T-helper 1 cell treated with Interleukin-12 subunit alpha and Interleukin-12 subunit beta and Interleukin-4 antibody, amounts not matched to agents 30 ng/mL and 1 ng/mL, for 36 hours (primary cell): ENCODE measurements at places on chromosomes 12 and 14. TPM values are rescaled to one million over a fixed set of nuclear protein-coding genes. Genes with fewer than 3 reads are reported as not detected.

The DIABLO gene
- total RNA-seq: 44.2 and 45.1 TPM in 2 replicates

The LMNTD1 gene
- total RNA-seq: not detected in 2 replicates

The RERG gene
- total RNA-seq: 0.20 TPM in 1 of 2 replicates, not detected in the other

The LALBA gene
- total RNA-seq: not detected in 2 replicates

The DPY19L2 gene
- 0.32 and 0.56 TPM in 2 replicates for total RNA-seq

The B4GALNT3 gene
- total RNA-seq: 13.4 and 13.6 TPM in 2 replicates

The WNT1 gene
- 0.22 TPM in 1 of 2 replicates, not detected in the other for total RNA-seq

The KRT4 gene
- total RNA-seq: not detected in 2 replicates

The SYCP3 gene
- total RNA-seq: 0.46 and 0.93 TPM in 2 replicates

The DEGS2 gene
- total RNA-seq: not detected in 2 replicates

The SDR9C7 gene
- total RNA-seq: not detected in 2 replicates

The SLC2A13 gene
- total RNA-seq: 2.2 and 2.9 TPM in 2 replicates

The TNFAIP2 gene
- 5.7 and 7.7 TPM in 2 replicates for total RNA-seq

The TPPP2 gene
- total RNA-seq: not detected in 2 replicates

The NRXN3 gene
- total RNA-seq: not detected in 2 replicates

The KCTD10 gene
- total RNA-seq: 46.6 and 52.5 TPM in 2 replicates

The SLC25A47 gene
- not detected in 2 replicates for total RNA-seq

The NKX2-8 gene
- total RNA-seq: not detected in 2 replicates

The NCAPD2 gene
- total RNA-seq: 112 and 123 TPM in 2 replicates

The CCDC175 gene
- not detected in 2 replicates for total RNA-seq

The CMA1 gene
- total RNA-seq: not detected in 2 replicates

The LRP1 gene
- 0.86 and 1.1 TPM in 2 replicates for total RNA-seq

The HOMEZ gene
- total RNA-seq: 11.9 and 13.6 TPM in 2 replicates

The PTPRO gene
- total RNA-seq: 5.4 and 8.3 TPM in 2 replicates

The ENO2 gene
- total RNA-seq: 126 and 128 TPM in 2 replicates

The RPS6KL1 gene
- 5.7 and 5.9 TPM in 2 replicates for total RNA-seq

The MYH6 gene
- total RNA-seq: 0.56 and 1.2 TPM in 2 replicates

The FLRT2 gene
- total RNA-seq: not detected in 2 replicates

The KRT81 gene
- not detected in 2 replicates for total RNA-seq

The PROX2 gene
- total RNA-seq: 0.05 TPM in 1 of 2 replicates, not detected in the other

The DDIT3 gene
- 20.1 and 22.0 TPM in 2 replicates for total RNA-seq

The ING4 gene
- 23.7 and 27.7 TPM in 2 replicates for total RNA-seq

The CIROP gene
- not detected in 2 replicates for total RNA-seq

The RIPK3 gene
- 37.1 and 41.9 TPM in 2 replicates for total RNA-seq

The PPP1R12A gene
- total RNA-seq: 107 TPM in 2 replicates

The AKAP3 gene
- 1.4 TPM in 2 replicates for total RNA-seq

The ART4 gene
- total RNA-seq: not detected in 2 replicates
